Right ventricle myocardium inferior (tissue), 1 donor: ENCODE measurements at places on chromosomes 12 and 14. TPM values are rescaled to one million over a fixed set of nuclear protein-coding genes. Genes with fewer than 3 reads are reported as not detected.

DNA sequence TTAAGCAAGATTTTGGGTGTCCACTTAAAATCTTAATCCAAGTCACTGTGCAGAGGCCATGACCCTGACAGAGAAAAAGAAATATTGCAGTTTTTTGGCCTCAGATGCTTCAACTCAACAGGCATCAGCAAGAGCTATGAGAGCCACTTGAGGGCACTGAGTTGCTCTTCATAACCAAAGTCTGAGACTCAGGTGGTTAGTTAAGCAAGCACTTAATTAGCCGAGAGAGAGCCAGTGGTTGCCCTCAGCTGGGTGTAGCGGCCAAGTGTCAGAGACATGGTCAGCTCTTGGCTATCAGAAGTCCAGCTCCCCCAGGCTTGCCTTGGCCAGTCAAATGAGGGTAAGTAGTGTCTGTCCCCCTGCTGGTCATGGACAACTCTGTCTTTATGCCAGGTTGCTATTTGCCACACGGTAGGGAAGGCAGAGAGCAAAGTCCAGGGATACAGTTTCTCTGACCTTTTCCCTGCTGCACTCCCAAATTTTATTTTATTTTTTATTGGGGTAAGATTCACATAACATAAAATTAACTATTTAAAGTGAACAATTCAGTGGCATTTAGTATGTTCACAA, 9.0 kb upstream of the KRT71 start:
- DNase-seq = no peak

The SERPINA6 gene
- total RNA-seq = not detected

The KERA gene
- total RNA-seq = not detected

- no peak for DNase-seq
Measured at GRCh38 chr14:74578479-74578878, 33.6 kb downstream of the LTBP2 start.

The GZMH gene
- total RNA-seq = 1.2 TPM

DNA sequence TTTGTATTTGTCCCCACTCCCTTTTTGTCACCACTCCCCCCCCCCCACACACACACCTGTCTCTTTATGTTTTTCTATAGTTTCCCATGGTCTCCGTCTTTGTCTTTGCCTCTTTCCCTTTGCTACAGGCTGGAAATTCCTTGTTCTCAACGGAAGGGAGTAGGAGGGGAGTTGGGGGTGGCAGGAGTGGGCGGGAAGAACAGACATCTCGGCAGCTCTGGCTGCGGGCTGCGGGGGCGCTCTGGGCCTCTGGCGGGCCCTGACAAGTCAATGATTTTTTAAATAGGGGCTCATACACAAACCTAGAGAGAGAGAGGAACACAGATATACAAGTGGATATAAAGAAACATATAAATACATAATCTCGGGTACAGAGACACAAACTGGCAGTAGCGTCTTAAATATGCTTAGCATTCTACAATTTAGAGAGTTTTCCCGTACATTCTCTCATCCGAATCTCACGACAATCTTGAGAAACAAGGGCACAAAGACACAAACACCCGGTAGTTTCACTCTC, 2.4 kb upstream of the NAB2 start:
- DNase-seq = no peak
